Glutamatergic neuron (in vitro differentiated cells): ENCODE measurements at places on chromosomes 13 and 19. TPM values are rescaled to one million over a fixed set of nuclear protein-coding genes. Genes with fewer than 3 reads are reported as not detected.

CYP4F12 gene
- not detected for total RNA-seq

PPM1N gene
- 6.6 TPM for total RNA-seq

DNA sequence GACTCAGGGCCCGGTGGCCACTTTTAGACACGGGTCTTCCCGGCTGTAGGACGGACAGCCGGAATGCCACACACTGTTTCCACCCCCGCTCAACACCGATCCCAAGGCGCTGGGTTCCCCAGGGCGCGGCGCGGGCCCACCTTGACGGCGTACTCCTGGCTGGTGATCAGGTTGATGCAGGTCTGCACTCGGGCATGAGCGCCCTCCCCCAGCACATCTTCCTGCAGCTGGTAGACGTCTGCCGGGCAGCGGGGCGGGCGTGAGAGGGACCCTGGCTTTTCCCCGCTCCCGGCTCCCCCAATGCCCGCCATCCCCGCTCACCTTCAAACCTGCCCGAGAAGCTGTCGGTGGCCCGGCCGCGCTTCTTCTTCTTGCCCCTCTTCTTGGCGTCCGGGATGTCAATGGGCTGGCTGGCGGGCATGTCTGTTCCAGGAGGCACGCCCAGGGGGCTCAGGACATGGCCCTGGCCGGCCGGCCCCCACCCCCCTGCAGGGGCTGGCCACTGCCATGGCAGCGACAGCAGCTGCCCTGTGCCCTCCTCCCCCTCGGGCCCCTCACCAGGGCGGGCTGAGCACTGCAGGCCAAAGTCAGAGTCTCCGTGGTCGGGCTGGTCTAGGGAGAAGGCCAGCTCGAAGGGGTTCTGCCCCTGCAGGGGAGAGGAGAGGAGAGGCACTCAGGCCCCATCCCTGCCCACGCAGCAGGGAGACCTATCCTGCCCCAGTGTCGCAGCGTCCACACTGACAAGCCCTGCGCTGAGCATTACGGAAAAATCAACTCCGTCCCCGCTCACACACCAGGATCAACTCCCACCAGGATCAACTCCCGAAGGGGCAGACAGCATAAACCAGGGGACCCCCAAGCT, 4.8 kb downstream of the MKNK2 start:
- DNase-seq: no peak

DNA sequence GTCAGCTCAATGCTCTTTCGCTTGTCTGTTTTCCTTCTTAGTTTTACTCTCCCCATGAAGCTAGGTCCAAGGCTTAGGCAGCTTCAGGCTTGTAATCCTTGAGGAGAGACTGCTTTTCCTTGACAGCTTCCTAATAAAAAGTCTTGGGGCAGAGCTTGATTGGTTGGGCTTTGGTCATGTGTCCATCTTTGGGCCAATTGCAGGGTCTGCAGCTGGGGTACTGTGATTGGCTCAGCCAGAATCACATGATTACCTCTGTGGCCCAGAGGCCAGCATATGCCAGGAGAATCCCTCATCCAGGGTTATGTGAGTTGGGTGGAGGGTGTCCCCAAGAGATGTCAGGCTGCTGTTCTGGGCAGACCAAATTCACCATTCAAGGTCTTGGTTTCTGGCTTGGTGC, 8.1 kb downstream of the KLK1 start:
- DNase-seq: no peak

DNA sequence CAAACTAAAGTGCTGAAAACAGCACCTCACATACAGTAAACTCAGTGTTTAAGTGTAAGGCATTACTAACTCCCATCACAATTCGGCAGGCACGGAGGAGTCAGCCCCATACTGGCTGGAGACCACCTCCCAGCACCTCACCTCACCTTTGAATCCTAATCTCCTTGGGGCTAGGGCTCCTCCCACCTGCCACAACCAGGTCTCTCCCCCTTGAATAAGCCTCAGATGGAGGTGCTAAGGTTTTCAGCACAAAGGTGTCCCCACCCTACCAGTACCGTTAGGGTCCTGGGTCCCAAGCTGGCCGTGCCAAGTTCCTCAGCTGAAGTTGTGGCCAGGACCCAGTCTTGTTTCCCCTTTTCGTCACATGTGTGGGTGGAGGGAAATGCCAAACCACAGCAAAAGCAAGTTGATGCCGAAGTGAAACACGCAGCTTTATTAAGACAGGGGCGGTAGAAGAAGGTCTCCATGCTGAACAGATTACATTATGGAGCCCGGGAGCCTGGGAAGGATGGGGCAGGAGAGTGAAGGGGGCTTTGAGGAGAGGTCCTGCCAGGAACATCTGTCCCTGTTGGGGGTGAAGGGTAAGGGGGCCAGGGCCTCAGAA, at the start of gene IGFLR1:
TSS of gene IGFLR1 (minus strand) at position 332 of the 604 bp plus-strand sequence. CDS start 1,272 bp downstream, outside the sequence.
- no peak for DNase-seq
